Activated T-cell treated with anti-CD3 and anti-CD28 coated beads for 24 hours (primary cell): ENCODE measurements at places on chromosomes 16 and 17.
A peak's percentile ranks its signal among the peaks of the same experiment; 100 is the strongest.

- DNase-seq: no peak
Observed at GRCh38 chr17:74833501-74834377, 25.9 kb downstream of the GRIN2C start.

DNA sequence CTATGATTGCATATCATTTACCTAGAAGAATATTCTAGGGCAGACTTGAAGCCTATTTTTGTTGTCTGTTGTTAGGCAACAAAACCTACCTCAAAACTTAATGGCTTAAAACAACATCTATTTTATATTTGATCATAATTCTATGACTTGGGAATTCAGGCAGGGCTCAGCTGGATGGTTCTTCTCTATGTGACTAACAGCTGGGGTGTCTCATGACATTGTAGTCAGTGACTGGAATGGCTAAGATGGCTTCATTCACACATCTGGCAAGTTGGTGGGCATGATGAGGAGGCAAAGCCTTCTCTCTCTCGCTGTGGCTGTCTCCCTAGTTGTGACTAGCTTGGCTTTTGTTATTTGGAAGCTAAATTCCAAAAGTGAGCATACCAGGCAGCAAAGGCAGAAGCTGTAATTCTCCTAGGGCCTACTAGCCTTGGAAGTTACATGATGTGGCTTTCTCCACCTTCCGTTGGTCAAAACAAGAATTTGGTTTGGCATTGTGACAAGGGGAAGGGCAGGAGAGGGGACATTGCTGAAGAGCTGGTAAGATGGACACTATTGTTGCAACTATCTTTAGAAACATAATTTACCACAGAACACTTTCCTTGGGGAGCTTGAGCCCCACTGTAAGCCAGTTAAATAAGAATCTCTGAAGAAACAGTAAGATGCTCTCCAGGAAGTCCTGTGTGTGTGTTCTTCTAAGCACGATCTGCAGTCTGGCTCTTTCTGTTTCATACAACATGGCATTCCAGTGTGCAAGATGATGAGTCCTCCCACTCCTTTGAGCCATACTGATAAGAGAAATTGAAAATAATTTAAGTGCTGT, 39.4 kb downstream of the ZNRF1 start:
- no peak for DNase-seq

DNA sequence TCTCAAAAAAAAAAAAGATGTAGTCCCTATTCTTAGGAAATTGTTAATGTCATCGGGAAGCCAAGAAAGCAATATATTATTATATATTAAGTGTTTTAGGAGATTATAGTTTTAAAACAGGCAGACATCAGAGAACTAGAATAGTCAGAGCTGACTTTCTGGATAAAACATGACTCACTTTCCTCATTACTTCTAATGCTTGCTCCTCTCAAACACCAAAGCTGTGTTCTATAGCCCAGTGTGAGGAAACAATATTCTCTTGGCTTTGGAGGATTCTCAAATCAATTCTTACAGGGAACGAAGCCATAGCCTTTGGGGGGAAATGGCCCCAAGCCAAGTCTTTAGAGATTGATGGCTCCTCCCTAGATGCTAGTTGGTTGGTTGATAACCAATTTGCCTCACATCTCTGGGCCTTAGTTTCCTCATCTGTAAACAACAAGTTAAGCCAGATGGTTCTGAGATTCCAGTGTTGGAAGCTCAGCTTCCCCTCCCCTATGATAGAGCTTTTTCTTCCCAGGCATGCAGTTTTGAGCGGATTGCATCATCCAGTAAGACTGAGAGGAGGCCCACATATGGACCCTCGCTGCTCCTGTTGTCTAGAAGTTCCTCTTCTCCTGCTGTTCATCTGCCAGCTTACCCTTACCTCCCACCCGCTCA, 12.4 kb downstream of the NMT1 start:
- DNase-seq: no peak

GRCh38 chr16:85554889-85555718, 58.0 kb upstream of the GSE1 start:
- peak; percentile 56 for DNase-seq

GRCh38 chr16:76265434-76266045, 11.7 kb upstream of the CNTNAP4 start:
- DNase-seq: no peak

GRCh38 chr16:12091569-12092543, 115.3 kb downstream of the SNX29 start:
- DNase-seq: no peak

- no peak for DNase-seq
Observed at GRCh38 chr16:9206156-9206555, 114.7 kb downstream of the HAPSTR1 start.

GRCh38 chr17:44216173-44216572, 3.3 kb downstream of the UBTF start:
- DNase-seq: no peak

DNA sequence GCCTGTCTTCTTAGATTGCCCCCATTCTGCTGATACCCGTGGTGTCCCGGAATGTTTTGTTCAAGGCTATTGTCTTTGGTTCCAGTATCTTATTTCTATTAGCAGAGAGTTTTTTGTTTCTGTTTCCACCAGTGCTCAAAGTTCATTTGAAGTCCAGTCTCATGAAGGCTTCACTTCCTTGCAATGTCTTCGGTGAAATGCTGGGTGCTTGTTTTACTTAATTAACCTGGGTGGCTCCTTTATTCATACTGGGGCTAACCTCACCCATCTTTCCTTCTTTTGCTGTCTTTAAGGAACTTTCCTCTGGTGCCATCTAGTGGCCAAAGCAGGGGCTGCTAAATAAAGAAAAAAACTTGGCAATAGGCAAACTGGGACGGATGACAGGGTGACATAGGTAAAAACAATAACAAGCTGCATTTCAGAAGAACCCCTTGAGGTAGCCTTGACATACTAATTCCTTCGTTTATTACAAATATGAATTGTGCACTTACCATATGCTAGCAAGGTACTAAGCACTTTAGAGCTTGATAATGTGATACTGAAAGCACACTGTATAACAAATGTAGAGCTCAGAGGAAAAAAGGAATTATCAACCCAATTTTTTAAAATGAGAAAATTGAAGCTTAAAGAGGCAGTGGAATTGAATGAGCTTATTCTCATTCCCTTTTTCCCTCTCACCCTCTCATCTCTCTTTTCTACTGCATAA, 2.8 kb upstream of the SMIM36 start:
- DNase-seq: peak; percentile 67

DNA sequence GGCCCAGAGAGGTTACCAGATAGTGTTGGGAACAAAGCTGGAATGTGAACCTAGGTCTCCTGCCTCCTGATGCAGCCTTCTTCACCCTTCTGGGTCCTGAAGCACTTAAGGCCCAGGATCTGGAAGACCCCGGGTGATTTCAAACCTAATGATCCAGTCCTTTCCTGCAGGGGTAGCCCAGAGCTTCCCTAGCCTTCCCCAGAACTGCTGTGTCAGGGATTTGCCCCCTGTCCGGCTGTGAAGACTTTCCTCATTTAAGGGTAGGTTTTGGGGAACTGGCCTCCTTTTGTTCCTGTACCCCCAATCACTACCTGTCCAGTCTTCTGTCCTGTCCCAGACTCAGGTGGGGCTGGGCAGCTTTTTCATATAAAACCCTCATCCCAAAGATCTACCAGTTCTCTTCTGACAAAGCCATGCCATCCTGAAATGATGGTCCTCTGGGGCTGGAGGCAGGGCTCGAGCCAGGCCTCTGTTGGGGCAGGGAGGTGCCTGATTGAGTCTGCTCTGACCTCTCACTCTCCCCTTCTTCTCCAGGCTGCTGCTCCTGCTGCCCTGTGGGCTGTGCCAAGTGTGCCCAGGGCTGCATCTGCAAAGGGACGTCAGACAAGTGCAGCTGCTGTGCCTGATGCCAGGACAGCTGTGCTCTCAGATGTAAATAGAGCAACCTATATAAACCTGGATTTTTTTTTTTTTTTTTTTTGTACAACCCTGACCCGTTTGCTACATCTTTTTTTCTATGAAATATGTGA, 1.3 kb downstream of the MT1X start:
- DNase-seq: no peak

DNA sequence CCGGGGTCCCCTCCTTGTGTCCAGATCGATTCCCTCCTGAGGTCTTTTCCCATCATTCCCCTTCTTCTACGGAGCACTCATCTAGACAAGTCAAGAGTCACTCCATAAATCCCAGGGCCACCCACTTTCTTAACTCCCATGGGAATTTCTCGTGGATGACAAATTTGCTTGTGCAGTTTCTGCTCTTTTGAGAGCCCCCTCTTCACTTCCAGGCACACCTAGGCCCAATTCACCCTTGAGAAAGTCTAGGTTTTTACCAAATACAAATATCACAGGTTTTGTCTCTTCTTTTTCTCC, 522 bp upstream of the POLDIP2 start:
- DNase-seq: no peak
